ENCODE measurements at places on chromosomes 5 and 9.

DNA sequence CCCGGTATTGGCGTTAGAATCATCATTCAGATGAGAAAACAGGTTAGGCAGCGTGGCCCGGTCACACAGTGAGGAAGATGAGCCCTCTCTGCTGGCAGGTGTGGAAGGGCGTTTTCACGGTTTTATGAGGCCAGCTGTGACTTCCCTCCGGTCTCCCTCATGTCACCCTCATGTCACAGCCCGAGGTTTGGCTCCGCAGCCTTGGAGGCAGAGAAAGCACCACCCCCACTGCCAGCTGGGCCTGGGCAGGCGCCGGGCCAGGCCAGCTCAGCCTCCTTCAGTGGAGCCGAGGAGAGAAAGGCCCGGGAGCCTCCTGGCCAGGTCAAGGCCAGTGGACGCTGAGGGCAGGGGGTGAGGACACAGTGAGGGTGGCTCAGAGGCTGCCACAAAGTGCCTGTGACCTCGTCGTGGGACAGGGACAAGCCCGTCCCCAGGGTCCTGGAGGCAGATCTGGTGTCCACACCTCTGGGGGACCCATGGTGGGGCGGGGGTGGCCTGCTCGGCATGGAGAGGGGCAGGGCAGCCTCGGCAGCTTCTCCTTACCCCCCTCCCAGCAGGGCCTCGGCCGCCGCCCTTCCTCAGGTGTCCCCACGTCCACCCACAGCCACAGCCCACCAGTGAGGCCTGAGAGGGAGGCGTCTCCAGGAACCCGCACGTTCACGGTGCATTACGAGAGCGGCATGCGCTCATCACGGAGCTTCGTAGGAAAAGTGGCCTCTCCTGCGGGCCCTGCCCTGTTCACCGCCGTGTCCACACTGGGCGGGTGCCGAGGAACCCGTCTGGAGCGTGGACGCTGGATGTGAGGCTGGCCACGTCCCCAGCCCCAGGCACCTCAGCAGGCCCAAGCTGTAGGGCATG, 32.2 kb downstream of the EXD3 start:
- peak; percentile 46 for DNase-seq

- no peak for DNase-seq
Measured at GRCh38 chr9:124968238-124968637, 27.4 kb upstream of the GOLGA1 start.

DNA sequence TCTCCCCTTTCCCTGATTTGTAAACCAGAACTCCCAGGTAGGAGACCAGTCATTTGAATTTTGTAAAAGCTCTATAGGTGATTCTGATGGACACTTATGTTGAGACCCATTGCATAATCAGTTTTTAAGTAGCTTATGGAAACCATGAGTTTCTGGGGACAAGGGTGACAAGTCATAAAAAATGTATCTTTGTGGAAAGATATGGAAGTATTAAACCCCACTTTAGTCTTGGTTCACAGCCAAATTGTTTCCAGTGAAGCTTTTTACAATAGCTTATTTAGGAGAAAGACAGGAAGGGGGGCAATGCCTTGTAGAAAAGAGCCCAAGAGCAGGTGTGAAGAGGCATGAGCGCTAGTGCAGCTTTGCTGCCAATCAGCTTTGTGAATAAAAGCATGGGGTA, 453 bp upstream of the CCL28 start:
- no peak for DNase-seq

- DNase-seq, result no peak
Measured at GRCh38 chr5:148747536-148747906, 78.9 kb upstream of the ADRB2 start.

DNA sequence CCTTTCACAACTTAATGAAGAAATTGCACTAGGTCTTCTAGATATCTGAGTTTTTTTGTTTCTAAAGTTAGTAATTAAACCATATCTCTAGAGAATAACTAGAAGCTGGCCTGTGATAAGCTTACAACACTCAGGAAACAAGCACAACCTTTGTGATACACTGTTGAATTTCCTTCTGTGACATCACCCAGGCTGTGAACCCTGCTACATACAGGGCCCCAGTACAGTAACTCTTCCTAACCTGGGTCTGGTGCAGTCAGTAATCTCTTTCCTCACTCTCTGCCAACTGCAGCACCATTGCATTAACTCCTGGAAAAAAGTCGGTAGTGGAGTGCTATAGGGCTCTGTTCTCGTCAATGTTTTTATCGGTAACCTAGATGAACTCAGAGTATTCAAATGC, 10.6 kb upstream of the IGFBPL1 start:
- DNase-seq, result no peak

- no peak for DNase-seq
Measured at GRCh38 chr5:102294886-102295395, 1.1 kb downstream of the SLCO4C1 start.

DNA sequence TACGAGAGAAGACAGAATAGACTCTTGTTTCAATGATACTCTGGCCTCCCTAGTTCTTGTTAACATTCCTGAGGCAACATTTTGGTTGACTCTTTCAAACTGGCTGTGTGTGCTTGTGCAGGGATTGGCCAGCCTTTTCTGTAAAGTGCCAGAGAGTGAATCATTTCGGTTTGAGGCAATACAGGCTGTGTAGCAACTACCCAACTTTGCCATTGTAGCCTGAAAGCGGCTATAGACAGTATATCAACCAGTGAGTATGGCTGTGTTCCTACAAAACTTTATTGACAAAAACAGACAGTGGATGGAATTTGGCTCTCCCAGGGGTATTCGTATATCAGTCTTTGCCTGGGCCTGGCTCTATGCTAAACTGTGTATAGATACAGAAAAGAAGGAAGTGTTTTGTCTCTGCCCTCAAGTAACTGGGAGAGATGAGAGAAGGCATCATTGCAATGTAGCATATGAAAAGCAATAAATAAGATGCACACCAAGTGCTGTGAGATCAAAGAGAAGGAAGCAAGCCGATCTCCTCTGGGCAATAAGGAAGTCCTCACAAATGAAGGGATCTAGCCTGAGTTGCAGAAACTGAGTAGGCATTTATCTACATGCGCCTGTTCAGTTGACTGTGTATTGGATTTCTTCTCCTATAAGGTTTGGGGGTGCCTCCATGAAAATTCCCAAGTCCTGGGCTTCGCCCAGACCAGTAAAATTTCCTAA, 568.0 kb upstream of the KLF4 start:
- peak; percentile 40 for DNase-seq

- no peak for DNase-seq
Measured at GRCh38 chr5:73152411-73153388, 20.3 kb upstream of the TMEM174 start.

Data from femur (tissue), 1 donor.